Stimulated activated CD8-positive, alpha-beta memory T cell treated with anti-CD3 and anti-CD28 coated beads, Interleukin-7, amount 100 ng/mL, for 1 hour (primary cell): ENCODE measurements at places on chromosomes 3 and 15.

- DNase-seq = no peak
These were observed 3.4 kb downstream of the PDZRN3 start for GRCh38 chr3:73621388-73621787.

- DNase-seq = no peak
These were observed 80.2 kb upstream of the PXYLP1 start for GRCh38 chr3:141151439-141151838.

- no peak for DNase-seq
These were observed 5.1 kb downstream of the SLC51B start for GRCh38 chr15:65050270-65050669.

- no peak for DNase-seq
These were observed 83.6 kb upstream of the CCDC39 start for GRCh38 chr3:180762866-180763265.

DNA sequence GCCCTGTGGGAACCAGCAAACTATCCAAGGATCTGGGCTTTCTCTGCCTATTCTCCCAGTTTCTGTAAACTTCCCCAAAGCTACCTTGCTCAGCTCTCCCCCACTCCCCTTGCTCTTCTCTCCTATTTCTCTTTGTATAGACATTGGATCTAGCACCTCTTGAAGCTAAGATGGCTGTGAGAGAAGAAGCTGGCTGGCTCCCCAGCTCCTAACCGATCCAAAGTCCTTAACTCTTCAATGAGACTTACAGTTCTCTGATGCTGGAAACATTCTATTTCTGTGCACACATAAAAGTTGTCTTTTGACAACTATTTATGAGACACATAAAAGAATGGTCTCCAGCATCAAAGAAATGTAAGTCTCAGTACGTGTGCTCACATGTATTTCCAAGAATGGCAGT is 70.6 kb upstream of the C3orf80 start:
- no peak for DNase-seq

- no peak for DNase-seq
These were observed 384.4 kb upstream of the ARPP21 start for GRCh38 chr3:35254917-35255316.

GRCh38 chr15:66071921-66072295 is 181.6 kb downstream of the MEGF11 start:
- DNase-seq = no peak

- no peak for DNase-seq
These were observed 352.1 kb upstream of the ALCAM start for GRCh38 chr3:105014631-105015030.

- no peak for DNase-seq
These were observed 23.4 kb downstream of the RHOA start for GRCh38 chr3:49388289-49388820.

DNA sequence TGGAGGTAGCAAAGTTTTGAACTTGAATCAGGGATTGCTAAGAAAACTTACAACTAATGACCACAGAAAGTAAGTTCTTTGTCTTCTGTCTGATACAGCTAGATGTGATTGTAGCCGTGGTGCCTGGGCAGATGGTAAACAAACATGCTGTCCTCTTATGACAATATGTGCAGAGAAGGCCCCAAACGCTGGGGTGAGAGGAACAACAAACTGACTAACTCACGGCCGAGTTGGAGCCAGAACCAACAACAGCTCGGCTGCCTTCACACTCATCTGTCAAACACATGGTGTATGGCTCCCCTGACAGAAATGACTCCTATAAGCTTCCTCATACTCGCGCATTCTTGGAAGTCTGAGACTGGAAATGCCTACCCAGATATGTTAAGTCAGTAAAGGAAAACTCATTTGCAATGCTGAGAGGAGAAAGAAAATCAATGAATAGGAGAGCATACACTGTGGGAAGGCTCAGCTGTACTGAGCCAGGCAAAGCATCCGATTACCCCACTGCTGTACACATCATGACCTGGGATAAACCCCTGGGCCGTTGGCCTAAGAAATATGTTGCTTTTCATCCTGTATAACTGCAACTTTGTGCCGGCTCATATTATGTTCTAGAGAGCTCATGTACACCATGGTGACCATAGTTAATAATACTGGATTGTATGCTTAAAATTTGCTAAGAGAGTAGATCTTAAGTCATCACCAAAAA is 5.7 kb downstream of the THBS1 start:
- DNase-seq = no peak

GRCh38 chr15:65211482-65211982 is 259 bp upstream of the CILP start:
- no peak for DNase-seq

GRCh38 chr3:29926378-29926777 is 645.5 kb downstream of the RBMS3 start:
- no peak for DNase-seq

DNA sequence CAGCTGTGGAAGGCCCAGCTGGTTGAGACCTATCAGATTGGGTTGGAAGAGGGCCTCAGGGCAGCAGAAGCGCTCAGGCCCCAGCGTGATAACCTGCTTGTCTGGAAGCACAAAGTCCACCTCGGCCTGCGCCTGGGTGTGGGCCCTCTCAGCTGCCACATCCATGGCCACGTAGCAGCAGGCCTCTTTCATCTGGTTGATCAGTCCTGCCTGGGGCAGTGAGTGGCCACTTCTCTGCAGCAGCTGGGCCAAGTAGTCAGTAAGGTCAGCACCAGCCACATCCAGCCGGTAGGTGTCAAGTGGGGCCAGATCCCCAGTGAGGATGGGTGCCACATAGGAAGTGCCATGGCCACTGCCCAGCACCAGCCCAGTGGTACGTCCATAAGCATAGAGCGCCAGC is 3.9 kb upstream of the CAMKV start:
- DNase-seq = no peak

- no peak for DNase-seq
These were observed 93.6 kb upstream of the COL8A1 start for GRCh38 chr3:99544786-99545281.

- no peak for DNase-seq
These were observed 16.4 kb downstream of the SRPRB start for GRCh38 chr3:133821767-133822638.

DNA sequence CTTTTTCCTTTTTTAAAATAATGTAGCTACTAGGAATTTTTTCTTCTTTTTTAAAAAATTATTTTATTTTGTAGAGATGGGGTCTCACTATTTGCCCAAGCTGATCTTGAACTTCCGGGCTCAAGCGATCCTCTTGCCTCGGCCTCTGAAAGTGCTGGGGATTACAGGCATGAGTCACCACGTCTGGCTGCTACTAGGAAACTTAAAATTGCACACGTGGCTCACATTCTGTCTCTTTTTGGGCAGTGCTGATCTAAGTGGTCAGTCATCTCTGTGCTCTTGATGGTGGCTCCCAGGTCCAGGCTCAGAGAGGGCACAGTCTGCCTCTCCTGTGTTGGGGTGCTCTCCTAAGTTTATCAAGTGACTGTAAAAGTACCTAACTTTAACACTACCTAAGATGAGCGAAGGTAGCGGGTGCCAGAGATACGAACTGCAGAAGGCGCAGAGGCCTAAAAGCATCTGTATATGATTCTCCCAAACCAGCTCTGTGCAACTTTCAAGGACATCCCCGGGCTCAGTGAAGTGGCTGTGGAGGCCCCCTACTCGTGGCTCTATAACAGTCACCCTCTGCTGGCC is 52.9 kb upstream of the SEC13 start:
- no peak for DNase-seq

DNA sequence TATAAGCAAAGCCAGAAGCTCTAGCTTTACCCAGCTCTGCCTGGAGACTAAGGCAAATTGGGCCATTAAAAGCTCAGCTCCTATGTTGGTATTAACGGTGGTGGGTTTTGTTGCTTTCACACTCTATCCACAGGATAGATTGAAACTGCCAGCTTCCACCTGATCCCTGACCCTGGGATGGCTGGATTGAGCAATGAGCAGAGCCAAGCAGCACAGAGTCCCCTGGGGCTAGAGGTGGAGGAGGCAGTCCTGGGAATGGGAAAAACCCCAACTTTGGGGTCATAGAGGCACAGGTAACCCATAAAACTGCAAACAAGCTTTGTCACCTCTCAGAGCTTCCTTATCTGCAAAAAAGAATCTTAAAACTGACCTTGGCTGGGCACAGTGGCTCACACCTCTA is 6.6 kb downstream of the RHO start:
- no peak for DNase-seq

- no peak for DNase-seq
These were observed 83.6 kb downstream of the BDH1 start for GRCh38 chr3:197472151-197472550.

- no peak for DNase-seq
These were observed 34.9 kb upstream of the CLK3 start for GRCh38 chr15:74580538-74581350.

- DNase-seq = no peak
These were observed 8.1 kb upstream of the ADPRH start for GRCh38 chr3:119571230-119571629.

DNA sequence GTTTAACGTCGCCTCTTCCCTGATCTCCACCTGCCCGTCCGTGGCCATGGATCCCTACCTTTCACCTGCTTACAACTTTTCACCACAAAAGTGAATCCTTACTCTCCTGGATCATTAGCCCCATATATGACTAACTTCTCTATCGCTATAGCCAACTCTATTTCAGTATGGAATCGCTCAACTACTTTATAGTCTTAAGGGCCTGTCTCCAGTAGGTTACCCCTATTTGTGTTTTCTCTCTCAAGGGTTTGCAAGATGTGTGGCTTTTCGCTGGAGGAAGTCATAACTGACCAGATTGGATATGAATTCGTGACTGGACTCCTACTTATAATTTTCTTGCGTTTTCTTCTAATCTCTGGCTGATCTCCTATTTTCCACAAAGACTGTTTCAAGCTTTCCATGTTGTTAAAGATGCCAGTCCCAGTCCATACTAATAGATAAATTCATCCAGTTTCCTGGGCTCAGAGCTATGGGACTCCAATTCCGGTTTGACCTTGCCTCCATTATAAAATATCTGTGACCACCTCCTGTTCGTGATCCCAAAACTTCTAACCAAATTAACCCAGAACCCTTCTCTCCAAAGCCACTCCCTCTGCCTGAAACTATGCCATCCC is 1.3 kb upstream of the STAG1 start:
- DNase-seq = no peak

GRCh38 chr3:138547342-138547975 is 46.6 kb downstream of the CEP70 start:
- no peak for DNase-seq

DNA sequence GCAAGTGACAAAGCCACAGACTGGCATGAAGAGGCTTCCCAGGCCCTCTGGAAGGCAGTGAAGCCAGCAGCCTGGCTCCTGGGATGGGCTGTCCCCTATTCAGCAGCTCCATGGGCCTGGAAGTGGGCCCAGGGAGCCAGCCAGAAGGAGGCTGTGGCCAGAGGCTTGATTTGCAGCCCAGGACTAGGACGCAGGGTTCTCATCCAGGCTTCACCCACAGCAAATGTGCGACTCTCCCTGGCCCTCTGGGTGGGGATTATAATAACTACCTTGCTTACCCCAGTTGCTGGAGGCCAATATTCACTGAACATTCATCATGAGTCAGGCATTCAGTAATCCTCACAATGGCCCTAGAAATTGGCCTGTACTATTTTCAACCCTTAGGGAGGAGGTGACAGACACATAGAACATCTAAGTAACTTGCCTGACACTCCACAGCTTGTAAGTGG is 24.6 kb upstream of the SRP14 start:
- no peak for DNase-seq

DNA sequence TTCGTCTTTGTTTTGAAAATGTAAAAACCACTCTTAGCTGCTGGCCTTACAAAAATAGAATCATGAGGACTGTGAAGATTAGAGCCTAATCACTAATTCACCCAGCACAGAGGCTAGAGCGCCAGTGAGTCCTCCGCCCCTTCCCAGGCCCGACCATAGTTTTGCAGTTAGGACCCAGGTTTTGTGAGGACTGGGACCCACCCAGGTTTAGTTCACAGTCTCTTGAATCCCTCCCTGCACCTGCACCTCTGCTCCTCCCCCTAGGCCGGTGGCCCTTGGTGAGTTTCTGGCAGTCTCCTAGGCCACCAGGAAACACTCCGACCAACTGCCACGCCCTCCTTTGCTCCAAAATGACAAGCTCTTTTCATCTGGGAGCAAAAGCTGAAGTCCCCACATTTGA is 136.0 kb upstream of the CCDC54 start:
- DNase-seq = no peak

DNA sequence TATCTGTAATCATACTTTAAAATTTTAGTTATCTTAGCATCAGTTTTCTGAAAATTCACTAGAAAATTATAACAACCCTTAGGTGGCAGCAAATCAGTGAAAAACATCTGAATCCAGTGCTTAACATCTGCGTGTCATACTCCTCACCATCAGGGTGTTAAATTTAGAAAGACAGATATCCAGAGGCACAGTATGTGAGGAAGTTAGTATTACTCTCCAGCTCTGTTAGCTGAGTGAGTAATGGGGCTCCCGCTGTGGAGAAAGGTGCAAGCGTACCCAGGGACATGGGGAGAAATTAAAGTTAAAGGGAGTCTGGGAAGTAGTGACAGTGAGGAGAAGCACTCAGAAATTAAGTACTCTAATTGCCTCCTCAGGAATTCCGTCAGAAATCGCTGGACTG is 50.9 kb downstream of the CEP63 start:
- DNase-seq = no peak

DNA sequence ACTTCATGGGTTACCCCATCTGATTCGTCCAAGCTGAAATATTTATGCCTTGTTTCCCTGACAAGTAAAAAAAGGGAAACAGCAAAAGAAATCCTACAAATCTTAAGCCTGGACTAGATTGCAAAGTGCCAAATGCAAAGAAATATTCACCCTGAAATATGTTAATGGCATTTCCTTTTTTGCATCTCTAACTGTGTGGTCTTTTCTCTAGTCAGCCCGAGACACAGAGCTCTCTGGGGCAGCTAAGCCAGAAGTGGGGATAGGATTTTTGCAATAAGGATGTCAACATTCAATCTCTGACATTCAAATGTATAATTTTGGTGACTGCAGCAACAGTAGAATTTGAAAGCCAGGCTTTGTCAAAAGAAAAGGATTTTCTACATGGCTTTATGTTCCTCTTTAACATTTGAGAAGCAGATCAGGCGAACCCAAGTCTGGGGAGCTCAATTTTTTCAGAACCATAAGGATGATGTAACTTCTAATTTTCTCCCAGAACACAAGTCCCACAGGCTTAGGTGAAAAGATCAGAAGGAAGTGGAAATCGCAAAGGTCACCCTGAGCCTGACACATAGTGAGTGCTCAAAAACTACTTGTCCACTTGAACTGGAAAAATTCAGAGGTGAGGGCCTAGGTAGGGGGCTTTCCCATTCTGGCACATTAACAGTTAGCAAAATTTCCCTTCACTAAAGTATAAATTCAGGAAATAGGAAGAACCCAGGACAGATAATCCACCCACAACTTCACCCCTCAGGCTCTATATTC is 28.2 kb upstream of the KCNMB3 start:
- DNase-seq = no peak
